ENCODE measurements at places on chromosomes 7 and 10.

GRCh38 chr7:74061840-74062539 lies 21.6 kb upstream of the LIMK1 start:
- DNase-seq = no peak

DNA sequence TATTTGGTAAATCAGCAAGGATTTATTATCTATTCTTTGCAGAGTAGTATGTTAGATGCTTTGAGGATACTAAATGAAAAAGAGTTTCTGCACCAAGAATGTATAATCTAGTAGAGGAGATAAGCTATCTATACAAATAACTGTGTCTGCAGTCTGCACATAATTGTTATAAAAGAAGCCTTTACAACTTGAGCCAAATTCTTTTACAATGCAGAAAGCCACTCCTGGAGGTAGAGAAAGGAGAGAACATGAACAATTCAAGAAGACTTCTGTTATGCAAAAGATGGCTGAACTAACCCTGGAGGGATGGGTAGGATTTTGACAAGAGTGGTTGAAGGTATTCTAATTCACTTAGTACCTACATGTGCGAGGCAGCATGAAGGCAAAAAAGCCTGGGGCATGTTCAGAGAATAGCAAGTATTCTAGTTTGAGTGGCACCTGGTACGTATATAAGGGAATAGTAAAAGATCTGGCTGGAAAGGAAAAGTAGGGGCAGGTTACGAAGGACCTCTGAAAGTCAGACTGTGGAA lies 251.1 kb upstream of the KAT6B start:
- DNase-seq = no peak

- DNase-seq = no peak
These were observed 3.0 kb upstream of the TMEM184A start for GRCh38 chr7:1558841-1559625.

GRCh38 chr7:30149640-30150272 lies 15.0 kb downstream of the MTURN start:
- no peak for DNase-seq

- no peak for DNase-seq
These were observed 34.4 kb downstream of the ASAH2 start for GRCh38 chr10:50216894-50217293.

DNA sequence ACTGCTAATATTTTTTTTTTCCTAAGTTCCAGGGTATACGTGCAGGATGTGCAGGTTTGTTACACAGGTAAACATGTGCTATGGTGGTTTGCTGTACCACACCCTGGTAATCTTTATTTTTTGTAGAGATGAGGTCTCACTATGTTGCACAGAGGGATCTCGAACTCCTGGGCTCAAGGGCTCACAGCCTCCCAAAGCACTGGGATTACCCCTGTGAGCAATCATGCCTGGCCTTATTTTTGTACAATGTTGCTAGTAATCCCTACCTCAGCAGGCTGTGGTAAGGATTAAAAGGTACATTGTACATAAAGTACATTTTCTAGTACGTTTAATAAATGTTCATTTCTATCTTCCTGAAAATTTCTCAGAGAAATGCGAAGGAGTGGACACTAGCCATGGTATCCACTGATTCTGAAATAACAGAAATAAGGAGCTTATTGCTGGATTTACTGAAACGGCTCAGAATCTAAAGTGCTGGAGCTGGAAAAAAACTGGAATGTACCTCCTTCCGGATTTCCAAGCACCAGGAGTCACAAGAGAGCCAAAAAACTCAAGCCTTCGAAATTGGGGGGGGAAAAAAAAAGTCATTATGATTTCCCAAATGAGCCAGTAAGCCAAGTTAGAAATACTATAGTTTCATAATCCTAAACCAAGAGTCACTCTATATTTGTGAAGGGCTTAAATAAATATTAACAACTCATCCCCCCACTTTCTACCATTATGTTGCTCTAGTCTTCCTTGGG lies 69.6 kb downstream of the NT5C2 start:
- DNase-seq = no peak

GRCh38 chr7:139471740-139472353 lies 11.6 kb downstream of the KLRG2 start:
- DNase-seq = no peak

DNA sequence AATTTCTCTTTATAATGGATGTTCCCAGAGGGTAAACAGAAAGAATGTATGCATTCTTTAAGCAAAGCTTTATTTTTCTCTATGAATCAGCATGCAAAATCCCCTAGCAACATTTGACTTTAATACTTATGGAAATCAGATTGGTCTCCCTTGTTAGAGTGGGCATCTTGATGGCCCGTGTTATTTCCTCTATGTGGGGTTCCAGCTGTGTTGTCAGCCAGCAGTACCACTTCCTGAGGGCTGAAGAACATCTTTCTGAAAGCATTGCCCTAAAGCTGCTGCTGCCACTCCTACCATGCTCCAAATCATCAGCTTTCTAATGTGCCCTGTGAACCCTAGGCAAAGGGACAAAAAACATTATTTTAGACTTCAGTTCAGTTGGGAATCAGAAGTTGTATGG lies 70.4 kb upstream of the HECTD2 start:
- no peak for DNase-seq

DNA sequence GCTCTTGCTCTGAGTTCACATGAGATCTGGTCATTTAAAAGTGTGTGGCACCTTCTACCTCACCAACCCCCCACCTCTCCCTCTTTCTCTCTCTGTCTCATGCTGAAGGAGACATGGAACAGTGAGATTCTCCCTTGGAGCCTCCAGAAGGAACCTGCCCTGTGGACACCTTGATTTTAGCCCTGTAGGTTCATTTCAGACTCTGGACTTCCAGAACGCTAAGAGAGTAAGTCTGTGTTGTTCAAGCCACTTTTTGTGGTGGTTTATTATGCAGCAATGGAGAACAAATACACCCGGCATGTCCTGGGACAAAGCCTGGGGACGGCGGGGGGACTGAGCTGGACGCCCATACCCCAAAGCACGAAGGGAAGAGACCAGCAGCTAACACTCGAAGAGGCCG lies 20.7 kb upstream of the GIMAP8 start:
- DNase-seq = no peak

DNA sequence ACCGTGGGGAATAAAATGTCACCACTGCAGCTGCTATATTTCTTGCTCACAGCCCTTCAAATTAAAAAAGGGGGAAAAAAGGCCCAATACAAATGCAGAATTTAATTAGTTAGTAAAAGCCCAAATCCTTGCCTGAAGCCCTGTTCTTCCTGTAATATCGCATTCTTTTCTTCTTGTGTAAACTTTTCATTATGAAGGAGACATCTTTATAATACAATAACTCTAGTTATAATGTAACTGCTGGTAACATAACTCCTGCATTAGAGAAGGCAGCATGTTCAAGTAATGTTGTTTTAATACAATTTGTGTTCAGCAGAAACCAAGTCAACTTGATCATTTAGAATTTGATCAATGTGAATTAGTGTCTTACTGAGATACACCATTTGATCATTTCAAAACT lies 250.9 kb downstream of the CHCHD3 start:
- DNase-seq = no peak

- DNase-seq = no peak
These were observed 77.8 kb downstream of the SHH start for GRCh38 chr7:155734445-155734809.

All from right renal cortex interstitium (tissue), 3 donors.